Adipose tissue (tissue), 3 donors: ENCODE measurements at places on chromosomes 2 and 18. TPM values are rescaled to one million over a fixed set of nuclear protein-coding genes. Genes with fewer than 3 reads are reported as not detected.

Gene ALPG
- polyA plus RNA-seq: not detected

Gene LIMS4
- polyA plus RNA-seq: 2.9 TPM

Gene CFC1
- polyA plus RNA-seq: 0.56 TPM

Gene LOXHD1
- 1.0 TPM for polyA plus RNA-seq

Gene RBFA
- 32.2 TPM for polyA plus RNA-seq

Gene IL1R2
- 31.5 TPM for polyA plus RNA-seq
